ENCODE measurements at places on chromosomes 2 and 18.

DNA sequence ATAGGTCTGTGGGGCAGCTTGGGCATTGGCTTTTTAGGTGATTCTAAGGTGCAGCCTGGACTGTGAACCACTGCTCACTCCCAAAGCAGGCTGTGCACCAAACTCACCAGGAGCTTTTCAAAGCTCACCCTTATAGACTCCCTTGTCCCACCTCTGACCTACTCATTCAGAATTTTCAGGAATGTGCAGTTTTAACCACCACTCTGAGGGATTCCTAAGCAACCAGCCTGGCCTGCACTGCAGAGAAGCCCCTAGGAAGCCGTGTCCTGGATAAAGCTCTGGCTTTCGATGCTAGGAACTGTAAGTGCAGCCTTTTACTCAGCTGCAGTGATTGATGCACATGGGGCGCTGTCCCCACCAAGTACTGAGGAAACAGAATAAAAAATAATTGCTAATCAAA is 33.0 kb downstream of the MRO start:
- no peak for DNase-seq

DNA sequence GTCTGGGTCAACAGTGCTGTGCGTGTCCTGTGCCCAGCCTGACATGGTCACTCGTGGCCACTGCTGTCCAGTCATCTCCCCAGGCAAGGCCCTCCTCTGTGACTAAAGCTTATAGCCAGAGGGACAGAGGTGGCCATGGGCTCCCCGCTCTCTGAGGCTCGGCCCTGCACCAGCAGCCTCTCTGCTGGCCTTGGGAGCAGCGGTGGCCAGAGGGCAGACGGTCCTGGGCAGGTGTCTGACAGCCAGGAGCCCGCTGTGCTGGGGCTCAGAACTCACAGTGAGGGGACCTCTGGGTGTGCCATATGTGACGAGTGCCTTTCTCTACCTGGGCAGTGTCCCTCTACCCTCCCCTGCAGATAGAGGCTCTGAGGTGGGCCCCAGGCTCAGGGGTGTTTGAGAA is 98.7 kb downstream of the FAM210A start:
- no peak for DNase-seq

DNA sequence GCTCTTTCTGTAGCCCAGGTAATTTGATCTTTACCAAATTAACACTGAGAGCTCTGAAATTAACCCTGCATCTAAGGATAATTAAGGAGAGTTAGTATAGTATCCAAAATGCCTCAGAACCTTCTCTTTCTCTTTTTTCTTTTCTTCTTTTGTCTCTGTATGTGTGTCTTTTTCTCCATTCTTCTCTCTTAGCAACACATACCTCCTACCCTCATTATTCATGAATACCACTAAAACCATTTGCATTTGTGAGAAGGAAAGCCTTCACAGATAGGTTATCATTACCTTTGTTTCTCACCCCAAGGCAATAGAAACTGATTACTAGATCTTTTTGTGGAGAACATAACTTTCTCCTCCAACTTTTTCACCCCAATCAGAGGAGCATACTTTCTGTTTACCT is 376.5 kb upstream of the NXPH2 start:
- no peak for DNase-seq

GRCh38 chr2:74740741-74741431 is 86.8 kb downstream of the SEMA4F start:
- DNase-seq, result no peak

- no peak for DNase-seq
These were observed 36.1 kb downstream of the TEX51 start for GRCh38 chr2:126934809-126935208.

DNA sequence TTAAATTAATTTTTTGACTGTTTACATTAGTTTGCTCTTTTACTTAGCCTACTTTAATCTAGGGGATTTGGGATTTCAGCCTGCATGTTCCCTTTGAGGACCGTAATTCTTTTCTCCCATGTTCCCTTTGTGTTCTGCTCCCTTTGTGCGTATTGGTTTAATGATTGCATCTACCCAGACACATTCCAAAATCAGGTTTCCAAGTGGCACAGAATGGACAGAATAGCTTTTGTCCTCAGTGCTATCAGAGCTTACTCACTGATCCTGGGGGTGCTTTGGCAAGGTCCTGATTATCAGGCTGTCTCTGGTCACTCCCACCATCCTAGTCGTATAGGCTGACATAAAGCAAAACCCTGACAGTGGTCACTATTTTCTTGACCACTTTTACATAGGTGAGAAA is 867.5 kb downstream of the TSN start:
- DNase-seq, result no peak

- DNase-seq, result no peak
These were observed 229.0 kb downstream of the DYSF start for GRCh38 chr2:71682341-71682740.

GRCh38 chr18:27780061-27780745 is 396.7 kb downstream of the CDH2 start:
- DNase-seq, result no peak

- no peak for DNase-seq
These were observed 140.3 kb upstream of the RASGRP3 start for GRCh38 chr2:33336036-33336625.

DNA sequence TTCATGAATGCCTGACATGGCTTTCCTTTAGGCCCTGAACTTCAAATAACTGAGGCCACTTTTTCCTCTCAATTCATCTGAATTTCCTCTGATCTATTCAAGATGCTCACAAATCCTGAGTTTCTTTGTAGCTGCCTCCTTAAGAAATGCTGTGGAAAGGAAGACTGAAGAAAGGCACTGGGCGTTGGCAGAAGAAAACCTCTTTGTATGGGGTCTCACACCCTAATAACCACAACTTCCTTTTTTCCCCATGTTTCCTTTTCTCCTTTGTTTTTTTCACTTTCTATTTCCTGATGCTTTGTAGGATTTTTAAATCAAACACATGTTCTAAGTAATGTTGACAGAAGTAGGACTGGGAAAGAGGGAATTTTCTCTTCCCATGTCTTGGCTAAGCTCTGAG is 447.4 kb downstream of the CMPK2 start:
- DNase-seq, result no peak

DNA sequence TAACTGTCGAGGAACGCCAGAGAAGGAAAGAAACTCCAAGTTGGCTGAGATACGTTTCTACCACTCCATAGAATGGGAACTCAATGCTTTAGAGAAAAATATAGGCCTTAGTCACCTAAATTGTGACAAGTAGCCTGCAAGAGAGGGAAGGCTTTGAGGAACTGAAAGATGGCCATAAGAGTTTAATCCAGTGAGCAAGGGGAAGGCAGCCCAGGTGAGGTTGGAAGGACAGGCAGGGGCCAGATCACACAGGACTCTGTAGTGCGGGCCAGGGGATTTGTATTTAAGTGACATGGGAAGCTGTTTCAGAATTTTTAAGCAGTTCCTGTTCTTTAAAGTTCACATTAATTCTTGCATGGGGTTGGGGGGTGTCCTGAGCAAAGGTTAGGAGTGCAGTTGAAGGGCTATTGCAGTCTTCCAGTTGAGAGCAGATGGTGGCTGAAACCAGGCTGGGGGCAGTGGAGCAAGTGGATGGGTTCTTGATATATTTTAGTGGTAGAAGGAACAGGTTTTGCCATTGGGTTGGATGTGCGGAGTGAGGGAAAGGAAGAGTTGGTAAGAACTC is 138.9 kb upstream of the PELI1 start:
- no peak for DNase-seq

DNA sequence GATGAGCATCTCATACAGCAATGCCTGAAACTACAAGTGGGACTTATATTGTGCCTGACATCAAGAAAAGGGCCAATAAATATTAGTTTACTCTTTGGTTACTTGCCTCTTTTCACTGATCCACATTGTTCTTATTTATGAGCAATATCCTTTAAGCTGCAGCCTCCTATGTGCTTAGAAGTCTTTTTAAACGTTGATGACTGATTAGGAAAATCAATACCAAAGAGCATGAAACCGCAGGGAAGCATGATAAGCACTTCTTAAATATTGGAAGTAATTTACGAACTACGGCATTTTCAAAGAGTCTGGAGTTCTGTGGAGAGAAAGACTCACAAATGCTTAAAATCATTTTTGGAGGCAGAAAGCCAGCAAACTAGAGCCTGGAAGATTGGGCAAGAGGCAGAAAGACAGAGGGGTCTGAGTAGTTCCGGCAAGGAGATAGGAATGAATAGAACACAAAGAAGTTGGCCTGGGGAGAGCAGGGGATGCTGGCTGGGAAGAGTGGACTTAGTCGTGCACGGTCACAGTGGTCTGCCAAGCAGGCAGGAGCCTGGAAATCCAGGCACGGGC is 122.6 kb upstream of the NOSTRIN start:
- no peak for DNase-seq

GRCh38 chr2:53989210-53989862 is 18.5 kb upstream of the PSME4 start:
- DNase-seq, result no peak

DNA sequence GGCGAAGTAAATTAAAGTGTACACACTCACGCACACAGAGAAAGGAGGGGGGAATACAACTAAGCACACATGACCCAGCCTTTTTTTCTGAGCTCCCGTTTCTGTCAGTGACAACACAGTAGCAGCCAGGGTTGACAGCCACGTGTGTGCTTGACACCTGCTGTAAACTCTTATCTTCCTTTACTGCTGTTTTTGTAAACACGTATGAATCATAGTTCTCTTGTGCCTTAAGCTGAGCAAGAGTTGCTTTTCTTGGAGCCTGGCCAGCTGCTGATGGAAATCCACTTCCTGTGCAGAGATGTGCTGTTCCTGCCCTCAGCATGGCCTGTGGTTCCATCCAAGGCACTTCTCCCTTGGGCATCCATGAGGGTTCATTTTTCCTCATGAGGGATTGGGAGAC is 561.9 kb downstream of the GALR1 start:
- no peak for DNase-seq

GRCh38 chr18:49682173-49682802 is 120.4 kb downstream of the LIPG start:
- DNase-seq, result no peak

- DNase-seq, result no peak
These were observed 978.5 kb upstream of the LRRTM1 start for GRCh38 chr2:81283081-81283480.

DNA sequence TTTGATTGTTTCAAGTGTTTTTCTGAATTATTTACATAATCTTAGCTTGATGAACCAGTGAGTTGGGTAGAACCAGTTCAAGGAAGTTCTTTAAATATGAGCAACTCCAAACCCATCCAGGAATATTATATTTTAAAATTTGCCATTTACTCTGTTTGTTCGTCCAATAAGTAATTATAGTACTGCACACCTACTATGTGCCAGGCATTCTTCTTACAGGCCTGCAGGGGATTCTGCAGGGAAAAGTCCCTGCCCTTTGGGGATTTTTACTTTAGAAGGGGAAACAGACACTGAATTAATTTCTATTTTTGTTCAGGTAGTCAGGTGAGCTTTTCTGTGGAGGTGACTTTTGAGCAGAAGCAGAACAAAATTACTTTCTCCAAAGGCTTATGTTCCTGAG is 146.9 kb downstream of the DOCK10 start:
- no peak for DNase-seq

- DNase-seq, result no peak
These were observed 35.5 kb downstream of the ST8SIA5 start for GRCh38 chr18:46721331-46721730.

DNA sequence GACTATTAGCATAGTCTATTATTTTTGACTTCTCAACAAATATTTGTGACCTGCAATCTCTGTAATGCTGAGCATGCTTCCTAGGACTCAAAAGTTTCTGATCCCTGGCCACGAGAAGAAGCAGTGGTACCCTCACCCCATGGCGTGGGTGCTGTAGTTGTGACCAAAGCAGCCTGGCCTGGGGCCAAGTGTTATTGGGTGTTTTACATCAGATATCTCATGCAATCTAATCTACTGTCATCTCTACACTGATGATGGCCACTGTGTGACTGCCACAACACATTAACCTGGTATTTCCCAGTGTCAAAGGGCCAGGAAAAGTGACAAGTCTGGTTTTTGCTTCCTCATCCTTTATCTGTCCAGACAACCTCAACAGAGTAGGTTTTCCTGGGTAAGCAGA is 80.8 kb upstream of the WIPF1 start:
- DNase-seq, result peak; percentile 7
